ENCODE measurements at places on chromosomes 7 and 10.

DNA sequence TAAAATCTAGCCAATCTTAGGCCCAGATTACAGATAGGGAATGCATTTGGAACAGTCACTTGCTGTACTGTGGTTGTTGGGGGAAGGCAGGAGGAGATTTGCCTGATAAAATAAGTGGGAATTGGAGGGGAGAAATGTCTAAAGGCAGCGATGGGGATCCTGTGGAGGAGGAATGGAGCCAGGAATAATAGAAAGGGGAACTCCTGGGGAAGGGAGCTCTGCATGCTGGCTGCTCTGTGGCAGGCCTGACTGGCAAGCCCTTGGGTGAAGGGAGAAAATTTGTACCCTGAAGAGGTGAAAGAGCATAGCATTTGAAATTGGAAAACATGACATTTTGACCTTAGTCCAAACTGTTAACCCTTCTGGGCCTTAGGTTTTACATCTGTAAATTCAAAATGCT, 13.7 kb downstream of the MMP21 start:
- DNase-seq, result no peak

GRCh38 chr7:158541346-158542010, 46.1 kb downstream of the PTPRN2 start:
- no peak for DNase-seq

- DNase-seq, result no peak
Measured at GRCh38 chr7:115221456-115221855, 299.6 kb downstream of the MDFIC start.

- no peak for DNase-seq
Measured at GRCh38 chr7:22447762-22448161, 52.2 kb downstream of the STEAP1B start.

DNA sequence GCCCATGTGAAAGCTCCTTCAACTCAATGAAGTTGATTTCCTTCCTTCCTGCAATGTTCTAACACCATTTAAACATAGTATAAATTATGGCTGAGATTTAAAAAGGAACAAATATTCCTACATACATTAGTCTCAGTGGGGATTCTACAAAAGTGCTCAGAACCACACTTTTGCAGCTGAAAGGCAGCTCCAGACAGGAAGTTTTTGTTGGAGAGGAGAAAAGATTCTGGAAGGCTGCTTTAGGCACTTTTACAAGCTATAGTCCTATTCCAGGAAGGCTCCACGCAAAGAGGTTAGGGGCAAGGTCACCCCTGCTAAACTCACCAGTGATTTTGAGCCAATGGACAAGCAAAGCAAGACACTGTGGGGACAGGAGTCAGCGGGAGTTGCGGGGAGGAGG, 179.2 kb upstream of the CDCA7L start:
- no peak for DNase-seq

- no peak for DNase-seq
Measured at GRCh38 chr7:2030475-2031450, 202.0 kb downstream of the MAD1L1 start.

GRCh38 chr10:88592381-88592780, 5.8 kb downstream of the LIPJ start:
- DNase-seq, result no peak

- DNase-seq, result no peak
Measured at GRCh38 chr7:138663725-138664710, 37.1 kb downstream of the SVOPL start.

- no peak for DNase-seq
Measured at GRCh38 chr10:110815354-110816004, 56.2 kb upstream of the PDCD4 start.

DNA sequence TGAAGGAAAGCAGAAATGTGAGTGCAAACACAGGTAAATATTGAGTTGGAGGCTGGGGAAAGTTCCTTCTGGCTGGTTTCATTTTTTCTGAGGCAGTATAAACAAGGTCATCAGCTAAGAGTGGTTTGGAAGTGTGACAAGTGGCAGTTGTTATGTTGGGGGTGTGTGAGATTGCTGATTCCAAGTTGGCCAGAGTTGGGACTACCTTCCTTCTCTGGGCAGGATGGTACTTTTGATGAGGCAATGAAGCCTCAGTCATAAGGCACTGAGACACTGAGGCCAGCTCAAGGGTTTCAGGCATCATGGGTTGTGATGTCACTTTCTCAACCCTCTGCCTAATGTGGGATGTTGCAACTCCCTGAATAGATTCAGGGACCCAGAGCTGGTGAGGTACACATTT, 8.2 kb upstream of the PTTG1IP2 start:
- no peak for DNase-seq

GRCh38 chr10:133458021-133458709, 4.4 kb downstream of the SCART1 start:
- no peak for DNase-seq

- DNase-seq, result no peak
Measured at GRCh38 chr10:45239642-45240041, 75.8 kb downstream of the OR13A1 start.

DNA sequence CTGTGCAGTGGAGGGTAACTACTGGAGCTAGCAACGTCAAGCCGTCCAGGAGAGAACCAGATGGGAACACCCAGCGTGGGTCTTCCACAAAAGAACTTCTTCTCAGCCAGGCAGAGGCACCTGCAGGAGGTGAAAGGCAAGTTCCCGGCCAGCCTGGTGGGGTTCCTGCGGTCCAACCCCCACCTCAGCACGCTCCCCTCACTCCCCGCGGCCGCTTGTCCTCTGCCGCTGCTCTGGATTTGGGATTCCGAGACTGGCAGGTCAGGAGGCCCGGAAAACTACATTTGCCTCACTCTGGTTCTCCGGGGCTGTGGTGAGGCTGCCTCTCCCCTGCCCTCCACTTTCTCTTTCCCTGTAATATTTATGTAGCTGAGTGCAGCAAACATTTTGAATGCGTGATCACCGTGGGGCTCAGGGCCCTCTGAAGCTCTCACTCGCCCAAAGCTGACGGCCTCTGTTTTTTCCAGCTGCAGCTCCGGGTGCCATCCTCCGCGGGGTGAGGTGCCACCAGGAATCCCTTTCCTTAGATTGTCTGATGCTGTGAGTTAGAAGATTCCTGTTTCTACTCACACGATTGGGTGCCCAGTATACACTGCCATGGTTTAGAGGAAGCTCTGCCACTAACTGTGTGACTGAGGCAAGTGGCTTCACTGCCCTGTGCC, 366.9 kb downstream of the DNAJB6 start:
- DNase-seq, result no peak

DNA sequence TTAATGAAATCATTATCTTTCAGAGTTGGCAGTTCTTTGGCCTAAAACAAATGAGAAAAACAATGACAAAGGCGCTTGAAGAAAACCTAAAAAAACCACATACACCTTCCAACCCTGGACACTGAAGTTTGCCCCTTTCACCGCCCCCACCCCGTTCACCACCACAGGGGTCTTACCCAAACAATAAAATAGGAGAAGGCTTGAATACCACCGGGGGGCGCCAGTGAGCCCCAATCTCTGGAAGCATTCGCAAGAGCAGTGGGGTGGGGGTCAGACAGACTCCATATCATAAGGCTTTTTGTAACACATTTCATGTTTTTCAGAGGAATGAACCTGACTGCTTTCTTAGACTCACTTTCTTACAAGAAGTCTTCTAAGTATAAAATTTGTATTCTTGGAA, 163.6 kb downstream of the PIP4K2A start:
- peak; percentile 76 for DNase-seq

- DNase-seq, result peak; percentile 64
Measured at GRCh38 chr7:44565097-44565794, 8.5 kb downstream of the DDX56 start.

GRCh38 chr7:13946181-13946580, 43.3 kb downstream of the ETV1 start:
- no peak for DNase-seq

DNA sequence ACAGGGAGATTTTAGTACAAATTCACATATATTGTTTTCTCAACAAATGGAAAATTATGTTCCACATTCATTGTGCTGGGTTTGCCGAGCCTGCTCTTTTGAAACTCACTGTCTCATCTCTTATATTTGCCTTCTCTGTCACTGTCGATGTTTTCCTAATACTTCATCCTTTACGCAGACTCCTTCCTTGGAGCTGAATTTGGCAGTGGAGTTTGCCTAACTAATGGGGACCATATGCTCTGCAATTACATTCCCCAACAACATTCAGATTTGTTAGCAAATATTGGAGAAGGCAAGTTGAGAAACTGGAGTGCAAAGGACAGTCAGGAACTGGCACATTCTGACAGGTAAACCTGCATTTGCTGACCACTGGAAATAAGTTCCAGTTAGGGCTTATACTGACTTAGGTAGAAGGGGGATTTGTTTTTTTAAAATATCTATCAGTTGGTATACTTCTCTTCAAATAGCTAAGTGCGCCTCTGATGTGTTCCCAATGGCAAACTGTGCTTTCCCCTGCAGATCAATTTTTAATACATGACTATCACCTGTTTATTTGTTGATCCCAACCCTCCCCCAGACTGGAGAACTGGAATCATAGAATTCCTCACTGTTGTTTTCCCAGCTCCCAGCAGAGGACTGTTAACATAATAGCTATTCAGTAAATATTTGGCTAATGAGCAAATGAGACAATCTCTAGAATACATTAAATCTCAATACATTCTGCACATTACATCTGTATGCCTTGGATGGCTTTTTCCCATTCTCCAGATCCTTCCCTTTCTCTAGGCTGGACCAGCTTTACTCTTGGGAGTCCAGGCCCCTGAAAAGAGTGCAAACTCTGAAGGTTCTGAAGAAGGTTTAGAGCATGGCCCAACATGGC, 769.3 kb downstream of the KCNMA1 start:
- no peak for DNase-seq

DNA sequence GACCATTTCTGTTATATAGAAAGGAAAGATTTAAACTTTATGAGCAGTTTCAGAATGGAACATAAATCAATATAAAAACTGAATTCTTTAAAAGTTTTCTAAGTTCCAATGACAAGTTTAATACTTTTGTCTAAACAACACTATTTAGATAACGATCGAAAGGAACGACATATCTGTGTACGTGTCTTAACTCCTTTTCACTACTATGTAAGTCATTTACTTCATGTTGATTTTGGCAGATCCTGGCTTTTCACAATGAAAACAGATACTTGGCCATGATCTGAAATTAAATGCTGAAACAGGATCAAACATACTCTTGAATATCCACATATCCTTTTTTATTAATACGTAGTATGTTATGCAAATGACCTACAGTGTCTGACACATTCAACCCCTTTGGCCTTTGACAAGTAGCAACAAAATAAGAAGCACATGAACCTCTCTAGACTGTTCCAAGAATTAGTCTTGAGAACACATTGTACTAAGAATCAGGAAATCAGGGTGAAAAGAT, 41.9 kb downstream of the RNLS start:
- DNase-seq, result no peak

GRCh38 chr7:17489961-17490360, 191.5 kb downstream of the AHR start:
- no peak for DNase-seq
